Pulmonary artery endothelial cell (primary cell): ENCODE measurements at places on chromosomes 3 and 15.

- DNase-seq, result no peak
Observed at GRCh38 chr3:43892061-43892460, 201.3 kb downstream of the ABHD5 start.

- no peak for DNase-seq
Observed at GRCh38 chr3:100725935-100726513, 16.7 kb downstream of the TFG start.

DNA sequence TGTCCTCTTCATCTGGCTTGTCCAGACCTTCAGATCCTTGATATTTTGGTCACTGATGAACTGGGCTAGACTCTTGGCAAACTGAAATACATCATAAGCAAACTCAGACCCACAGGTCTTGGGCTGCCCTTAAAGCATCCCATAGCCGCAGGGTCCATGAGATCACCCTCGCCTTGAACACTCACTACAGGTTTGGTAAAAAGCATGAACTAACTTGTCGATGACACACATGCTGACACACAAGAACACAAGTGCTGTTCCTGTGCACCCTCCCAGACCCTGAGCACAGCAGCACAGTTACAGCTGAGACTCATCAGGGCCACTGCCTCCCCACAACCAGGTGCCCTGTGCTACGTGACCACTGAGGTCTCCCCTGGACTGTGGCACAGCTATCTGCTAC lies 21.0 kb downstream of the PFKFB4 start:
- no peak for DNase-seq

GRCh38 chr15:31349233-31350141 lies 22.9 kb downstream of the KLF13 start:
- DNase-seq, result no peak

DNA sequence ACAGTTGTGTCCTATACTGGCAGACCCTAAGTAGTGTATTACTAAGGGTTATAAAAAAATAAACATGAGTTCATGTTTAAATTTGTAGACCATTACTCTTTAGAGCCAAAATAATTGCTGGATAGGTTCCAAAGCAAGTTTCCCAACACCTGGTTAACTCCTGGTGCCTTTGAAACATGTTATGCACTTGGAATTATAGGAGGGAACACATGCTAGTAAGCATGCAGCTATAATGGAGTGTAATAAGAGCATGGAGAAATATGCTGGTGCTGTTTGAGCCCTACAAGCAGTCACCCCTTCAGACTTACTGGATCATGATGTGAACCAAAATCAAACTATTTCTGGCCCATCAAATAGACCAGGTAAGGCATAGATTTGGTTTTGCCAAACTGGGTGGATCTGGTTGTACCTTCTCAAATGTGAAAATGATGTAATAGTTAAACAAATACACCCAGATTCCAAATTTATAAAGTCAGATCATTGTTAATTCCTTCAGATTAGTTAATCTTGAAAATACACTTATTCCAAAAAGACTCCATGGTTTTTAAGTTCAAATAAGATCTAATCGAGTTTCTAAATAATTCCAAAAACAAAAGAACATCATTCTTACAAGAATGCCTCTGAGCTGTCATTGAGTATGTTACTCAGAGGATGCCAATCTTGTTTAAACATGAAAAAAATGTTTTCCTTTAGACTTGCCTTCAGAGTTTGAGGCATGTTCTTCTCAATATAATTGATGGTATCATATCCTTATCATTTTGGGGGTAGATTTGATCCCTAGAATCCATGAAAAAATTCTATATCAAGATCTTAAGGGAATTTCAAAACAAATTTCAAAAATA lies 69.3 kb downstream of the LRRC28 start:
- no peak for DNase-seq

DNA sequence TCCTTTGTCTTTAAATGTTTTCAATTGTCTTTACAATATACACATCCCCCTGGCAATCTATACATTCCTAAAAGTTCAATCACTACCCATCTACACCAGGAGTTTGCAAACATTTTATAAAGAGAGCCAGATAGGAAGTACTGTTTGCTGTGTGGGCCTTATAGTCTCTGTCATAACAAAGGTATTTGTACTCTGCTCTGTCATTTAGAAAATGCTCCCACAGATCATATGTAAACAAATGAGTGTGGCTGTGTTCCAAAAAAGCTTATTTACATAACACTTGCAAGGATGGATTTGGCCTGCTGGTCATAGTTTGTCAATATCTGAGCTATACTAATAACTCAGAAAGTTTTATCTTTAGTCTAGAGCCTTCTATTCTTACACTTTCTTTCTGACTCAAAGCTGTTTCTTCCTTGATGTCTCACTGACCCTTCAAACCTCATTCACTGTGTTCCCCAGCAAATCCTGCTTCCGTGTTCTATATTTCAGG lies 511.9 kb downstream of the GBE1 start:
- DNase-seq, result no peak

DNA sequence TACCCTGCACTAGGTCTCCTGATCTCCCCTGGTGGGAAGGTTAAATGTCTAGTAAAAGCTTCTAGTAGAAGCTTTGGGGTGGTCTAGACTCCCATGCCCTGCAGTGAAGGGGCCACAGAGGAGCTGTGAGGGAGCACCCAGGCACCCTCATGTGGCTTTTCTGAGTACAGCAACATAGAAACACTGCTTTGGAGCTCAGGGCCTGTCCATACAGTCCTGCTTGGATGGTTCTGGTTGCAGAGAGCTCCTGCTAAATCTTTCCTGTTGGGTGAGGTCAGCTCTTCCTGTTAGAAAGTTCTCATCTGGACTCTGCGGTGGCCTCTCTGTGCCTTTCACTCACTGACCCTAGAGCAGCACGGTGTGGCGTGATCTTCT lies 47.8 kb downstream of the GPD1L start:
- DNase-seq, result no peak

DNA sequence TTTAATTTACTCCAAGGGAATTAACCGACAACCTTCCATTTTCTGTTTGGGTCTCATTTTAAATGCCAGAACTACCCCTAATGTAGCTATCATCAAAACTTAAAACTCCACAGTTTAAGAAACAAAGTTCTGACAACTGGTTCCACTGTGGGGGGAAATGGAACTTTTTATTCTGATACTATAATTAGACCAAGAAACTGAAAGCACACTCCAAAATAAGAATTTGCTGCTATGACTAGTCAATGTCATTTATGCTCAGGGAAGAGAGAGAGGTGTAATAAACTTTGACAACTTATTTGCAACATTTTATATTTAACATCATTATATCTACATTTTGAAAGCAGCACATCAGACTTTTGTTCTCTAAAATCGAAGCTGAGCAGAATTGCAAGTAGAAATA lies 169.2 kb downstream of the ANXA2 start:
- no peak for DNase-seq

DNA sequence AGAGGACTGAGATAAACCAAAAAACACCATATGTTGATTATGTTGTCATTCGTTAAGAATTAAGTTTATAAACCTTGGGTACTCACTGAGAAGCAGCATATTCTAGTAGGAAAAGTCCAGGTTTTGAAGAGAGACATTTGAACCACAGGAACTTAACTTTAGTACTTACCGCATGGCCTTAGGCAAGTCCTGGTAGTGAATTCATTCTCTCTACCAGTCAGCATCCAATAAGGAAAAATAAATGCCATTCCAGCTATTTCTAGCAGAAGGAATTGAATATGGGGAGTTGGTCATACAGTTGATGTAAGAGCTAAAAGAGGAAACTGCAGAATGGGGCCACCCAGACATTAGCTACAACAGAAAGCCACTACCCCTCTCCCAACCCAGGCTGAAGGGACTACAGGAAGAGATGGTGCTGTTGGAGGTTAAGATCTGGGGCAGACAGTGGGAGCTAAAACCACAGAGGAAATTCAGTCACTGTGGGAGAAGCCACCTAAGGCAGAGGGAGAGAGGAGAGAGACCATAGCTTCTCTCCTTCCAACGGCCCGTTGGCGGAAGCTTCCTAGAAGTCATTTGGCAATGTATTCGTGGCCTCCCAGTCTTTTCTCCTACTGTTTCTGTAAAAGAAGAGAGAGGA lies 133.8 kb upstream of the RARB start:
- no peak for DNase-seq

DNA sequence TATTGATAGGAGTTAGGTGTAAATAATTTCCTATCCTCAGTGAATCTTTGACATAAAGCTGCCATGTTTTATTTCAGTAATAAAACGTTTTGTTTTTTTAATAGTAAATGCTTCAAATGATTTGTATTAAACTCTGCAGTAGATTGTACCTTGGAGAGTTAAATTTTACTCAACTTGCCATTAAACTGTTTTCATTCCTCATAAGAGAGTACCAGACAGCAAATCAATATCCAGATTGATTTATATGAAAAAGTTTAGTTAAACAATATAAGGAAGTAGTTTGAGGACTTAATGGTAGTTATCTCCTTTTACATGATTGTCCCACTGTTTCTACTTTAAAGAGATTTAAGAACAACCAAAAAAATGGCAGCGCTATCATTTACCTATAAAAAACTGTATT lies 18.4 kb downstream of the ALDH1A2 start:
- no peak for DNase-seq

DNA sequence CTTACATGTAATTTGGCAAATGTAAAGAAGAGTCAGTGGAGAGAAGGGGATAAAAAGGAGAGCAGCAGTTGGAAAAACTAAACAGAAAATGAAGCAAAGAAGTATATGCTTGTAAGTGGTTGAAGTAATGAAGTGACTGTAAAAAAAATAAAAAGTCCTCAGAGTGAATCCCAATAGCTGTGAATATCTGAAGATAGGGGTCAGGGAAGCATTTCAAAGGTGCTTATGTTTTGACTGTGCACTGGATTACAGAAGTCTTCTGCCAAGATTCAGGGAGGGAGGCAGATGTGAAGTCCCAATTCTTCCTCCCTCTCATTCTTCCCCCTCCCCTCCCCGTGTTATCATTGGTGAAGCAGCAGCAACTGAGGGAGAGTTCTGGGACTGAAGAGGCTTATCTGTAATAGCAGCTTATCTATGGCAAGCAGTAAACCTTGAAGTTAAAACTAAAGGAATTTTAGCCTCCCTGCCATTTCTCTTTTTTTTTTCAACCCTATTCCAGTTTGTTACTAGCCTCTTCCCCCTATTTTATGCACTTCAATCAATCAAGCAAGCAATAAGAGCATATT lies 597.9 kb downstream of the IGSF11 start:
- DNase-seq, result no peak

DNA sequence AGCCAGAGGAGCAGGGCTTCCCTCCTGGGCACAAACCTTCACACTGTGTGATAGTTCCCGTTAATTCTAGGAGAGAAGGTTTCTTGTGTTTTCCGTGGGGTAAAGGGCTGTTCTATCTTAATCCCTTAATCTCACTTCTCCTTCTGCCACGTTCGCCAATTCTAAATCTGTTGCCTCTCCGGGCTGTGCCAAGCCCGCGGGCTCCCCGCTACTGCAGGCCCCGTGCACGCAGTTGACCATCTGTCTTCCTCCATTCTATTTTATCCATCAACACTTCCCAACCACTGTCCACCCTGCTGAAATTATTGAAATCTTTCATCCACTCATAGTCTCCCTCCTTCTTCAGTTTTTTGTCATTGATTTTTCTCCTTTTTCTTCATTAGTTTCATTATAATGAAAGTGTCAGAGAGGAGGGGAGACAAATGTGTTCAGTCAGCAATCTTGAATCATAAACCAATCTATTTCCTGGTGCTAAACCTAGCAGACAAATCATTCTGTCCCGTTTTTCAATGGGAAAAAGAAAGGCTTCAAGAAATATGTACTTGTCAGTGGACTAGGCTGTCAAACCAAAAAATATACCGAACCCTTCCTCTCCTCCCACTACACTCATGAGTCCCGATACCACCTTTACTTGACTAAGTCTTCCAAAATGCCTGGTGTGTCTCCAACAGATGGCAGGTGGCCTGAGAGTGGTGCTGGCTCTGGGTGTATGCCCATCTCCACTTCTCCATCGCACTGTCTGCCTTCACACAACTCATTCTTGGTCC lies 39.6 kb downstream of the SLCO2A1 start:
- no peak for DNase-seq

- no peak for DNase-seq
Observed at GRCh38 chr15:71600237-71600636, 210.1 kb upstream of the NR2E3 start.

GRCh38 chr15:40933517-40933902 lies 4.4 kb downstream of the DLL4 start:
- DNase-seq, result no peak

GRCh38 chr3:25460751-25461150 lies 32.7 kb downstream of the RARB start:
- DNase-seq, result peak; percentile 27

GRCh38 chr15:81758818-81759284 lies 287.0 kb downstream of the MEX3B start:
- no peak for DNase-seq

- DNase-seq, result no peak
Observed at GRCh38 chr3:122940628-122941086, 86.9 kb downstream of the SEMA5B start.

DNA sequence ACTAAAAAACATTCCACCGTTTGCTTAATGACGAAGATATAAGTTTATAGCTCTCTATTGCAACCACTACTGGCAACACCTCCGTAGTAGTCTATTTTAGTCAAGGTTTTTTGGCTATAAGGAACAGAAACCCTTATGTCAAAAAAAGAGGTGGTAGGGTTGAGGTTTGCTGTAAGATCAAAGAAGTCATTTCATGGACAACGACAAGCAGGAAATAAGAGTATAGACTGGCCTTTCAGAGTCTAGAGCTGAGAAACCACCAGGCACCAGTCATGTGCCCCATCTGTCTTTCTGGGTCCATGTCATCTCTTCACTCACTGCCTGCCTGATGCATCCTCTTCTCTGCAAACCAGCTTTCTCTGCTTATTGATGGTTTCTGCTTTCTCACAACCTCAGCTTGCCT lies 42.7 kb downstream of the THBS1 start:
- DNase-seq, result no peak

- DNase-seq, result no peak
Observed at GRCh38 chr15:94324835-94325767, 93.7 kb downstream of the MCTP2 start.
